ENCODE measurements at places on chromosomes 6 and 20. TPM values are rescaled to one million over a fixed set of nuclear protein-coding genes. Genes with fewer than 3 reads are reported as not detected.

GHRH gene
- not detected for total RNA-seq

LRRN4 gene
- not detected for total RNA-seq

ELOVL2 gene
- total RNA-seq = 6.1 TPM

GSTA3 gene
- total RNA-seq = not detected

HUS1B gene
- 0.12 TPM for total RNA-seq

AVP gene
- total RNA-seq = not detected

PTK6 gene
- 2.0 TPM for total RNA-seq

PRL gene
- not detected for total RNA-seq

TFAP2B gene
- total RNA-seq = not detected

Measured in A549 treated with dexamethasone at 1 μM for 4 hours (cell line).